ENCODE measurements at places on chromosomes 2 and 18.

- DNase-seq = no peak
Measured at GRCh38 chr2:25246558-25247290, 78.3 kb upstream of the POMC start.

GRCh38 chr2:3743951-3744555 is 40.7 kb downstream of the DCDC2C start:
- DNase-seq = no peak

- no peak for DNase-seq
Measured at GRCh38 chr18:10412933-10413332, 41.5 kb upstream of the APCDD1 start.

GRCh38 chr2:4900861-4901770 is 791.1 kb upstream of the SOX11 start:
- peak; percentile 68 for DNase-seq

DNA sequence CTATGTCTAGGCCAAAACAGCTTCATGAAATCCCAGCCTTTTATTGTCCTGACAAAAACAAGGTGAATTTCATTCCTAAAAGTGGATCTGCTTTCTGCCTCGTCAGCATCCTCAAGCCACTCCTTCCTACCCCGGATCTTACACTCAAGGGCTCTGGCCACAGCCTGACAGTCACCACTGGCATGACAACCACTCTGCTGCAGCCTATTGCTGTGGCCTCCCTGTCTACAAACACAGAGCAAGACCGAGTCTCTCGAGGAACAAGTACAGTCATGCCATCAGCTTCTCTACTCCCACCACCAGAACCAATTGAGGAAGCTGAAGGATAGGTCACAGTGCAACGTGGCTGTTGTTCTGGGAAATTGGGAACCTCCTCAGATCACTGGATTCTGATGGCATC is 106.1 kb downstream of the ICA1L start:
- no peak for DNase-seq

DNA sequence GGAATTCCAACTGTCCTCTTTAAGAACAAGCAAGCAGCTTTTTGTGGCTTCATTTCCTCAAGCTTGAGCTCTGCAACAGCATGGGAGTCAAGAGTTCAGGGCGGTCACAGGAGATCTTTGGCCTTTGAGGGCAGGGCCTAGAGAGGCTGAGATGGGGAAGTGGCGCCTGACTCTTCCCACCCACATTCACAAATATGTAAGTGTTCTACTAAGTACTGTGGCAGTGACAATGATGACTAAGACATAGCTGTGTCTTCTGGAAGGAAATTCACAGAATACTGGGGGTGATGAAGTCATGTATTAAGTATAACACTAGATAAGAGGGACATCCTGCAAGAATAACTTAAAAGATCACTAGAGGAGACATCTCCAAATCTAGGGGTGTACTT is 15.0 kb downstream of the RND3 start:
- no peak for DNase-seq

Measured in NCI-H69 (cell line).